ENCODE measurements at places on chromosomes 16 and 17. TPM values are rescaled to one million over a fixed set of nuclear protein-coding genes. Genes with fewer than 3 reads are reported as not detected.

GRCh38 chr17:65811043-65811442 lies 249.6 kb upstream of the AXIN2 start:
- no peak for DNase-seq

DNA sequence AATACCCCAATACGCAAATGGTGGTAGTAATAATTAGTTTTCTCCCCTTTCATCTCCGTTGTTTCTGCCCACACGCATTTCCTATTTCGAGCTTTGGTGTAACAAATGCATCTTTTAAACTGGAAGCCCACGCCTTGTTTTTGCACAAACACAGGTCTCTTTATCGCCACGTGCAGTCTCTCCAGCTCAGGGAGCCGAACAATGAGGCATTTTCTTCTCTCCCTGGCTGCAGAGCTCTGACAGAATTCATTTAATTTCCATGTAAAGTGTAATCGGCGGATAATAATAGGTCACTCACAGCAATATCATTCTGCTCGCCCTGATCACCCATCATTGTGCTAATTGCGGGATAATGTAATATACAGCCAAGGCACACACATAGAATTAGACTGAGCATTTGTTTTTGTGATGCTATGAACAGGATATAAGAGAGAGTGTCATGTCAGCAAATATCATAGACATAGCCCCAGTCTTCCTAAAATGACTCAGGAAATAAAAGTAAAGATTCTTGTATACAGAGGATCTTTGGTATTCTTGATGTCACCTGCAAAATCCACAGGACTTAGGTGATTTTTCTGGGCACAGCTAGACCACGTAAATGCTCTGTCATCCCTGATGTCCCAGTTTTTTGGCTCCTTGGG lies 452.6 kb upstream of the CDH11 start:
- DNase-seq = no peak

Gene PTX4
- not detected for total RNA-seq

Gene TEDC2
- 11.7 TPM for total RNA-seq

Gene TLCD3B
- 0.18 TPM for total RNA-seq

DNA sequence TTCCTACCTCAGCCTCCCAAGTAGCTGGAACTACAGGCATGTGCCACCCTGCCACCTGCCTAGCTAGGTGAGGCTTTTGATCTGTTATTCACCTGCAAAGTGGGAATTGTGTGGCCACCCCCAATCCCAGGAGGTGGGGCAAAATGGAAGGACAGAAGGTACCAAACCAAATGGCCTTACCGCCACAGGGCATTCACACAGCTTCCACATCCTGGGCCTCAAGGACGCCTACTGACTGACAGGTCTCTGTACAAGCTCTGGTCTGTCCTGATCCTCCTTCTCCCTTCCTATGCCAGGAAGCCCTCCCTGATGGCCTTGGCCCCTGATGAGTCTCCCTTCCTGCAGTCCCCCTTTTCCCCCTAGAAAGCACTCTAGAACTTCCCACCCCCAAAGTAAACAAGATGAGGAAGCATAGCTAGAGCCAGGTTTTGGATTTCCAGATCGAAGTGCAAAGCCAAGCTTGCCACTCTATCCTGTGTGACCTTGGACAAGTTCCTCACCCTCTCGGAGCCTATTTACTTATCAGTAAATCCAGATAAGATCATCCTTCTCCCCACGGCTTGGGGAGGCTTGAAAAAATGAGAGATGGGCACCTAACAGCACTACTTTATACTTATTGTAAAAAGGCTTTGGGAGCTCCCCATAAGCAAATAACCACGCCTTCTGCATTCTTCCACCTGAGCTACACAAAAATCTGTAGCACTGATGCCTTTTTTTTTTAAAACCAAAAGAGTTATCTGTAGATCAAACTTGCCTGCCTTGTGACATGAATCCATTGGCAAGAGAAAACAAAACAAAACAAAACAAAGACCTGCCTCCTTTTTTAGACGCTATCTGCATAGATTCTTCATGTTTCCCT lies 4.5 kb downstream of the PLLP start:
- DNase-seq = no peak

DNA sequence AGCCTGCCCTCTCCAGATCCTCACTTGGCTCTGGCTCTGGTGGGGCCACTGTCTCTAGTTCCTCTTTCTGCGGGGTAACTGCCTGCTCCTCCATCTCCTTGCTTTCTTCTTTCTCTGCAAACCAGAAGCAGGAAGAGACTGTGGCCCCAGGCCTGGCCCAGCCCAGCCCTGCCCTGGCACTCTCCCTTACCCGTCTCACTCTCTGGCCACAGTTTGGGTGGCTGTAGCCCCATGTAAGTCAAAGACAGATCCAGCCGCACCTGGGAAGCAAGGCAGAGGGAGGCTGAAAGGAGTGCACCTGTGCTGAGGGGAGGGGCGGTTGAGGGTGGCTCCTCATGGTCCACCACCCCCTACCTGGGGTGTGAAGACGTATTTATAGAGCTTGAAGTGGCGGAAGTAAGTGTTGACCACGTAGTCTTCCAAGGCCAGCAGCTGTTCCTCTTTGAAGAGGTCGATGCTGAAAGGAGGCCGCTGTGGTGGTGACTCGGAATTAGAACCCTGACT lies 2.8 kb downstream of the CFAP119 start:
- no peak for DNase-seq

GRCh38 chr16:85996843-85997242 lies 97.9 kb downstream of the IRF8 start:
- DNase-seq = no peak

GRCh38 chr17:42087736-42088705 lies 10.3 kb downstream of the ZNF385C start:
- no peak for DNase-seq

GRCh38 chr16:12191102-12191501 lies 214.6 kb downstream of the SNX29 start:
- no peak for DNase-seq

- peak; percentile 25 for DNase-seq
Measured at GRCh38 chr16:25035494-25036405, 20.6 kb upstream of the ARHGAP17 start.

DNA sequence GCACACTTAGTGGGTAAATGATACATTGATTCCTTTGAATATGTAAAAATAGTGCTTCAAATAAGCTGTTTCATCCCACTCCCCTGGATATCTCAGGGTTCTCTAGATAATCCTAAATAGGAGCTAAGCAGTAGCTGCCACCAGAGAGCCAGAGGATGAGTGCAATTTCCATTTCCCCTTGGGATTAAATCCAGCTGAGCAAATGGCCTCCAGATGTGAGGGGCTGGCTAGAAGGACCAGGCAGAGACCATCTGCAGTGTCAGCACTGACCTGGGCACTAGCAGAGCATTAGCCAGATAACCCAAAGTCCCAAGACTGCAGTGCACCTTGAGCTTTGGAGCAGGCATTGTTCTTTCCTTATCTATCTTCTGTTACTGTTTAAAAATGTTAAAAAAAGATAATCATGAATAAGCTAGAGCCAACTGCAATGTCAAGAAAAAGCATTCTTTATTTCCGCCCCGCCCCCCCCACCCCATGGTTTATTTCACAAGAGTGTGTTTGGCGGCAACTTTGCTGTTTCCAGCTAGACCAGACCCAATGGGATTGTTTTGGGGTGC lies 19.5 kb downstream of the GPR179 start:
- peak; percentile 16 for DNase-seq

Gene CES1
- not detected for total RNA-seq

Gene NSRP1
- 13.4 TPM for total RNA-seq

DNA sequence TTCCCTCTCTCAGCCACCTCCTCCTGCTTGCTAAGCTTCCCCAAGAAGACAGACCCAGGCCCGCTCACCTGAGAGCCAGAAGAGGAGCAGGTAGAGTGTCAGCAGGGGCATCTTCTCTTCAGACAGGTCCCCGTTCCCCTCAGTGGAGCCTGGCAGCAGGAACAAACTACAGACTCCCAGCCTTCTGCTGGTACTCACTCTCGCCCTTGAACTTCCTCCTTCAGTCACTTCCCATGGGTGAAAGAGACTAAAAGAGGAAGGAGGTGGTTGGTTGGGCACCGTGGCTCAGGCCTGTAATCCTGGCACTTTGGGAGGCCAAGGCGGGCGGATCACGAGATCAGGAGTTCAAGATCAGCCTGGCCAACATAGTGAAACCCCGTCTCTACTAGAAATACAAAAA lies at the start of gene CD300LF:
TSS of gene CD300LF (minus strand) at position 168 of the 400 bp plus-strand sequence. CDS start at position 111, 57 bp downstream.
- DNase-seq = no peak

- peak; percentile 68 for DNase-seq
Measured at GRCh38 chr16:24701521-24701951, 27.9 kb upstream of the TNRC6A start.

GRCh38 chr17:1322014-1322428 lies 42.6 kb downstream of the TRARG1 start:
- no peak for DNase-seq

Gene KRTAP17-1
- not detected for total RNA-seq

Gene GCGR
- total RNA-seq = not detected

- peak; percentile 78 for DNase-seq
Measured at GRCh38 chr17:79011451-79012147, 2.0 kb upstream of the CANT1 start.

Gene SOX15
- 0.57 TPM for total RNA-seq

- DNase-seq = no peak
Measured at GRCh38 chr16:87495578-87496446, 3.0 kb upstream of the ZCCHC14 start.

Gene ASPA
- total RNA-seq = 9.7 TPM
